ENCODE measurements at places on chromosomes 6 and 20.

GRCh38 chr20:32282461-32282860 is 5.0 kb downstream of the KIF3B start:
- DNase-seq: peak; percentile 12

DNA sequence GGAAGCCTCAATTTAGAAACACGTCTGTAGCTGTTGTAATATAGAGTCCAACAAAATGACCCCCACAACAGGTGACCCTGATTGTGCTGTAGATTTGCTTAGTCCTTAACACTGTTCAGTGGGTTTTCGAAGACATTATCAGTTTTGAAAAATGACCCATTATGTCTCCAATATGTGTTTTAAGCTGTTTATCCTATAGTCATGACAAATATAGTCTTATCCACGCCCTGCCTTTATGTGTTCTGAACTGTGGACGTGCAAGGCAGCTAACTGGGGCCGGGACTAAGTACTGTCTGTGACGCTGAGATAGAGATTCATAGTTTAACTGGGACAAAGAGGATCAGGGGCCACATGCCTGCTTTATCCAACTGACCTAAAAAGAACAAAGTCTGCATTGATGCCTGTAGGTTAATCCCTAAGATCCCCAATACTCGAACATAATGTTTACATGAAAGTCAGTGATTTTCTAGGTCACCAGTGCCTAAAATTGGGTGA is 192.4 kb downstream of the CD83 start:
- no peak for DNase-seq

- DNase-seq: peak; percentile 73
These were observed 36.3 kb upstream of the FAM83D start for GRCh38 chr20:38889792-38890496.

DNA sequence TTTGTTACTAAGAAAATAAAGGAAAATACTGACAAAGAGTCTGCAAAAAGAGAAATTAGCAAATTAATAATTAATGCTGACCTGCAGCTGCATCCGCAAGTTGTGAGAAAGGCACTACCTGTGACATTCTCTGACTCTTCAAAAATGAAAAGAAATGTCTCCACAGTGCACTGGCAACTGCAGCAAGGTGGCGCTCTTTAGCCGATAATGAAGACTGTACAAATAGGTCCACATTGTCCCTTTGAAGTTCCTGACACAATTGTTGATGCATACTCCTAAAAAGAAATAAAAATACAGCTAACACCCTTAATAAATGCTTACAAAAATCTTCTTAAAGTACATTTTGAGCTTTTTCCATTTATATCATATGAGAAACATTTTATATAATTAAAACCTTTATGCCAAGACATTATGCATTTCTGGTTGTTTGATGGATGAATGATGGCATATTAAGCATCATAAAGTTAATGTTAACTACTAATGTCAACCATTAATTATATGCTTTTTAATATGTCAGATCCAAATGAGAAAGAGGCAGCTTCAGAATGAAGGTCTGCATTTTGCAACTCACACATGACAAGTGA is 96.5 kb downstream of the MMS22L start:
- peak; percentile 62 for DNase-seq

GRCh38 chr6:150813319-150813992 is 52.0 kb upstream of the MTHFD1L start:
- no peak for DNase-seq

DNA sequence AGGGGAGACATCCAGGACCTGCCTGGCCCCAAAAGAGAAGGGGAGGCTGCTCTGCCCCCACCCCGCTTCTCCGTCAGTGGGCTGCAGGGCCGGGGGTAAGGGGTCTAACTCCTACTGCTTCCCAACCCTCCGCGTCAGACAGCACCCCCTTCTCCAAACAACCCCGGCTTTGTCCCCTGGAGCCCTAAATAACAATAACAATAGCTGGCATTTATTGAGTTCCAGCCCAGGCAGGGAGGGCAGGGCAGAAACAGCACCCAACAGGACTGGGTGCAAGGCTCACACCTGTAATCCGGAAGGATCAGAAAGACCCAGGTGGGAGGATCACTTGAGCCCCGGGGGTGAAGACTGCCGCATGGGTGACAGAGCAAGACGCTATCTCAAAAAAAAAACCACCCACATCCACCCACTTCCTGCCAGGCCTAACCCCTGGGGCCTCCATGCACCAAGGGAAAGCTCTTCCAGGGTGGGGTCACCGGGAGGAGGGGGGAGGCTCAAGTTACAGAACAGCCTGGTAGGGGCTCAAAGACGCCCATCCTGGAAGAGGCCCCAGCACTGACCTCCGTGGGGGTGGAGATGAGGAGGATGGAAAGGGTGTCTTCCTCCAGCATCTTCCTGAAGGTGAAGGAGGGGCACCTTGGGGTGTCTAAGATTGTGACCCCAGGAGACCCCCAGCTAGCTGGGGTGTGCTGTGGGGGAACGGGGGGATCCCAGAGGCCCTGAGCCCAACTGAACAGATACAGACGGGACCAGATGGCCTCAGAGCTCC is 1.3 kb upstream of the FNDC11 start:
- no peak for DNase-seq

- DNase-seq: no peak
These were observed 27.1 kb upstream of the FAM83C start for GRCh38 chr20:35319192-35319870.

DNA sequence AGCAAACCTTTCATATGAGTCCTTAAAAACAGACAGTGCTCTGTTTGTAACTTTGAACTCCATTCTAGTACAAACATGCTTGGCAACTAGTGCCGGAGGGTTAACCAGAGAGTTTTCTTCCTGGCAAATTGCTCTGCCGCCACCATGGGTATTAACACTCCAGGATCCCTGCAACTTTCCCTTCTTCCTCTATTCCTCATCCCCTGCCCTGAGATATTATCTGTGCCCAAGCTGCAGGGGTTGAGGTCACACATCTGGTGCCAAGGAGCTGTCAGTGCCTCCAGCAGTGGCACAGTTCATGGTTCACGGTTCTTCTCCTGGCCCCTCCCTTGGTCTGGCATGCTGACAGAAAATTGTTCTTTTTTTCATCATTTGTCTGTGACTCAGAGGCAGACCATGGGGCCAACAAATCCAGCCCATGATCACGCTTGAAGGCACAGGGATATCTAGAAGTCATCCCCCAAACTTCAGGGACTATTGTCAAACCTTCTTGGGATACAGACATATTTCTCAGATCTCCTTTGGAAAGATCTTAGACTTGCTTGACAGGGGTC is 77.5 kb downstream of the ATXN1 start:
- DNase-seq: no peak

GRCh38 chr6:125802943-125803377 is 12.2 kb downstream of the NCOA7 start:
- no peak for DNase-seq

GRCh38 chr6:85389151-85389797 is 60.6 kb upstream of the NT5E start:
- DNase-seq: no peak

DNA sequence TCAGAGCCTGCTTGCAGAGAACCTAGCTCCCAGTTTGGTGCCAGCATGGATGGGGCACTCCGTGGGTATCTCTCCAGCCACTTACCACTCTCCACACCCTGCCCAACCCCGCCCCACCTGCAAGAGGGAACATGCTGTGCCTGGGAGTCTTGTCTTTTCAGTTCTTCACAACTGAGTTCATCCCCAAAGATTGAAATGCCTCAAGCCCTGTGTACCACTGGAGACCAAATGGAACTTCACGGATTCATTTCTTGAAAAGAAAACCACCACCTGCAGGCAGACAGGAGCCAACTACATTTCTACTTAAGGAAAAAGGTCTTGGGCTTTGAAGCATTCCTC is 50.1 kb downstream of the TRERF1 start:
- no peak for DNase-seq

- no peak for DNase-seq
These were observed 6.7 kb downstream of the C6orf141 start for GRCh38 chr6:49557177-49557576.

- no peak for DNase-seq
These were observed 5.2 kb upstream of the XKR7 start for GRCh38 chr20:31962761-31963160.

DNA sequence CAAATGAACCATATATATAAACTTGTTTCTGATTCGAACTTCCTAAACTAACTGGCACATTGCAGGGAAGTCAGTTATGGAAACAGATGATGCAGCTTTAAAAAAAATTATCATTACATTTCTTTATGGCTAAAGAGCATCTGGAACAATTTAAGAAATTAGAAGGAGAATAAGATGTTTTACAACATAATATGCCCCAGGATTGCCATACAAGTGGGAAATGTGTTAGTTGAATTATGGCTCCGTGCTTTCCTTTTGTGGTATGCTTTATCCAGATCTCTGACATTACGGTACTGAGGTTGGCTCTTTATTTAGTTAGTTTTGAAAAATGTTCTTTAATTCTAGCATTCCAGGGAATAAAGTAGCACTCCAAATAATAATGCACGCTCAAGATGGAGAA is 343.0 kb upstream of the ZFP64 start:
- DNase-seq: no peak

GRCh38 chr6:15504581-15505350 is 158.1 kb downstream of the DTNBP1 start:
- DNase-seq: peak; percentile 31

DNA sequence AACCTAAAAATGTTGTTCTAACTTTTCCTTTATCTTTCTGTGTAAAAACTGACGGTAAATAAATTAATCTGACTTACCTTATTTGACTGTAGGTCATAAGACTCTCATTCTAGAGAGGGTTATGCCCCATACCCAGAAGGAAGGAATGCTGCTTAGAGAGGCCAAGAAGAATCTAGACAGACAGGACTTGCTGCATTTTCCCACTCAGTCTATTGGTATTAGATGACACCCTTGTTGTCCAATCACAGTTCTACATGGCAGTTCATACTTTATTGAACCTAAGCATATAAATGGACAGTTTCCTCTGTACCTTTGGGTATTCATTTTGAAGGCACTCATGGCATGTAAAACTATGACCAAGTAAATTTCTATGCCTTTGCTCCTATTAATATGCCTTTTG is 359.6 kb upstream of the ID4 start:
- no peak for DNase-seq

DNA sequence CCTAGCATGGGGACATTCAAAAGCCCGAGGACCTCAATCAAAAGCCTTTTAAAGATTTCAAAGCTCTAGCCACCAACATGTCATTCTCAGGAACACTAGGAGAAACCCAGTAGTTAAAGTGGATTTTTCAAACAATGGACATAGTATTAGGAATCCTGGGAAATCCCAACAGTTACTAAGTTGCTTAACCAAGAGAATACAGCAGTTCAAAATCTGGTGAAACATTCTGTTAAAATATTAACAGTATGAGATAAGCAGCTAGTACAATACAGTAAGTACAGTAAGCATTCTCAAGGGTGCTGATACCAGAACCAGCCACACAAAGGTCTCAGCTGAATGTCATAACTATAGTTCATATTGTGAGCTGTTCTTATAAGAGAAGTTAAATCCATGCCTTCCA is 68.6 kb downstream of the CDK19 start:
- no peak for DNase-seq

DNA sequence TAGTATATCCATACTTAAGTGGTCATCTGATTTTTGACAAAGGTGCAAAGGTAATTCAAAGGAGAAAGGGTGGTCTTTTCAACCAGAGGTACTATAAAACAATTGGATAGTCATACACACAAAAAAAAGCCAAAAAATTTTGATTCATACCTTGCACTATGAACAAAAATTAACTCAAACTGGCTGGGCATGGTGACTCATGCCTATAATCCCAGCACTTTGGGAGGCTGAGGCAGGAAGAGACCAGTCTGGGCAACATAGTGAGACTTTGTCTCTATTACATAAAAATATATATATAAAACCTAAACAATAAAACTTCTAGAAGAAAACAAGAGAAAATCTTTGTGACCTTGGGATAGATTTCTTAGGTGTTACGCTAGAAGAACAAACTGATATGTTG is 43.8 kb upstream of the ADIG start:
- DNase-seq: no peak

GRCh38 chr20:58753267-58753921 is 60.8 kb downstream of the NPEPL1 start:
- no peak for DNase-seq

DNA sequence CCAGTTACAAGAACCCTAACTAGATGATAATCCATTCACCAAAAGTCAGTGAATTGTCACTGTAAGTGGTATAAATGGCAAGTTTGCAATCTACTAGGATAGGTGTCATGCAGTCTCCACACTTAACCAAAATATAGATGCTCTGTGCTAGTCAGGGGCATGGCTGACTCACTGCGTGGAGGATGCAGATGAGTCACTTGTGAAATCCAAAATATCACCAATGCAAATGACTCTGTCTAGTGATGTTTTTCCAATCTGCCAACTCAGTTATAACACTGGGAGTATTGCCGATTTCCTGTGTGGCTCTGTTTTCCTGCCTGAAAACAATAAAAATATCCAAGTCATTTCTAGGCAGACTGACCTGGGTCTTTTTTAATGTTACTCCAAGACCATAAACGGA is 47.8 kb upstream of the NRSN1 start:
- no peak for DNase-seq

DNA sequence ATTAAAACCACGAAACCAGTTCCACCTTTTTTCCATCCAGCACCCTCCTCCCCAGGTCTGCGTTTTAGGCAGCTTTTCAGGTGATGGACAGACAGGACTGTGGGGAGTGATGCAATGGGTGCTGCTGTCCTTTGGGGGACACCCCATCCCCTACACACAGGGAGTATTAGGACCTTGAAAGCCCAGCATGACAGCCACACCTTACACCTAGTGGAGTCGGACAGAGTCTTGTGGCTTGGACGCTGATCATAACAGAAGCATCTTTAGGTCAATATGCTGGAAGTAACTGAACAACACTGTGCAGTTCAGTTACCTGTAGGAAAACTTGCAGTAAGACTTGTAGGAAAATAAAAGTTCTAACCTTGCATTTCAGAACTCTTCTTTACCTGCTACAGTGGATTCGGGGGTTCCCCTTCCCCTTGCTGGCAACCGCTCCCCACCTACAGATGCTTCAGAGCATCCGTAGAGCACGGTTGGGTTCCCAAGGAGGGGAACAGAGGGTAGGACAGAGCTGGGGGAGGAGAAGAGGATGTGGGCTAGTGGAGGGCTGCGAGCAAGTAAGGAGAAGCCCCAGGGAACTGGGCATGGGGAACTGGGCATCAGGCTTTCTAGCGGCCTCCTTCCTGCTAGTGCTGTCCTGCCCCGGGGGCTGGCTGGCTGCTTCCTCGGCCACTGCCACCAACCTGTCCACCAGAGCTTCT is 31.7 kb downstream of the PLEKHG1 start:
- DNase-seq: no peak

- no peak for DNase-seq
These were observed 74.7 kb downstream of the MYLK4 start for GRCh38 chr6:2676048-2676447.

GRCh38 chr6:20400456-20401204 is 1.0 kb upstream of the E2F3 start:
- DNase-seq: peak; percentile 40

- no peak for DNase-seq
These were observed 97.1 kb upstream of the SLC22A16 start for GRCh38 chr6:110573537-110573936.
